Stimulated activated naive CD8-positive, alpha-beta T cell treated with anti-CD3 and anti-CD28 coated beads, Interleukin-15, Interleukin-2, amounts not matched to agents 100 U/mL and 50 U/mL, for 24 hours (primary cell): ENCODE measurements at places on chromosomes 5 and 9.

- DNase-seq: no peak
Measured at GRCh38 chr9:109482391-109482916, 15.7 kb downstream of the PTPN3 start.

DNA sequence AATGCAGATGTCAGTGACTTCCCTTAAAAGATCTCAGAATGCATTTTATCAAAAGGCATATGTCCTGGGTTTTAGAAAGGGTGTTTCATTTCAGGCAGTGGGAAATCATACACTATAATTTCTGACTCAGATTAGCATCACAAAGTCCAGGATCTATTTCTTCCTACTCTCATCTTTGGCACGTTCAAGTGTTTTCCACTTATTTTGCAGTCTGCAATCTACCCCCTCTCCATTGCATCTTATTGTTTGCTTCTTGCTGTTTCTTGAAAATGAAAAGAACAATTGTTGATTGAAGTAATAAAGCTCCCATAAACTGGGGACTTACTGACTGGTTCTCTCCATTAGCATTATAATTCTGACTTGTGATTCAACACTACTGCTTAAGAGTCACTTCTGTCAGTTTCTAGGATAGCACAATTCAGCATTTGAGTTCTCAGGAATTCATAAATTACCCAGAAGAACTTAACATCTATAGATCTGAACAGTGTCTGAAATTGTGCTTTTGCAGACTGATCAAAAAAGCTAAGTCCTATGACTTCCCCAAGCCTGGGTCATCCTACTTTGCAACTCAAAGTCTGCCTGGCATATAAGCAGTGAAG, 332.9 kb downstream of the RASEF start:
- no peak for DNase-seq

GRCh38 chr5:122584411-122585300, 190.2 kb upstream of the SNX2 start:
- no peak for DNase-seq

GRCh38 chr5:111172504-111172903, 51.7 kb upstream of the CAMK4 start:
- no peak for DNase-seq

- no peak for DNase-seq
Measured at GRCh38 chr9:69499407-69499806, 172.8 kb downstream of the APBA1 start.

DNA sequence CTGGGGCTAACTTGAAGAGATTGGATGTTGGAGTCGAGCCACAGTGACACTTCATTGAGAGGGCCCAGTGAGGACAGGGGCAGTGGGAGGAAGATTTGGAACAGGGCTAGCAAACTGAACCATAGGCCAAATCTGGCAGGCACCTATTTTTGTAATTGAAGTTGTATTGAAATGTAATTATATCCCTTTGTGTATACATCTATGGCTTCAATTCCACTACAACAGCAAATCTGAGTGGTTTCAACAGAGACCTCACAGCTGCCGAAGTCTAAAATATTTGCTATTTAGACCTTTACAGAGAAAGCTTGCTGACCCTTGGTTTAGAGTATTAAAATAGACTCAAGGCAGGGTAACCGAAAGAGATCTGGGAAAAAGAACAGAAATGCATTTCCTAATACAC, 4.7 kb upstream of the TNFSF8 start:
- no peak for DNase-seq

- no peak for DNase-seq
Measured at GRCh38 chr9:134328341-134328840, 2.1 kb downstream of the RXRA start.

DNA sequence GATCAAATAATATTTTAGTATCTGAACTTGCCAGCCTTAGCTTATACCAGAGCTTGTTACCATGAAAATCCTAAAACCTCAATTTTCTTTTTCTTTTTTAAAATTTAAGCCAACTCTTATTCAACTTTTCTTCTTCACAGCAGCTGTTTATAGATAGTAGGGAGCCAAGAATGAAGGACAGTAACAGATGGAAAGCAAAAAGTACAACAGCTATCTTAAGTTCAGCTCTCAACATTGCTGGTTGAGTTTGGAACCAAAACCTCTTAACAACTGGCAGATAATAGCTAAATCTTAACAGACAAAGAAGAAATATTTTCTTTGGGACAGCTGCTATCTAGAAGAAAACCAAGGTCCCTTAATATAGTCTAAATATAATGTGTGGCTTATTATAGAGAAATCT, 74.7 kb downstream of the PJA2 start:
- no peak for DNase-seq

DNA sequence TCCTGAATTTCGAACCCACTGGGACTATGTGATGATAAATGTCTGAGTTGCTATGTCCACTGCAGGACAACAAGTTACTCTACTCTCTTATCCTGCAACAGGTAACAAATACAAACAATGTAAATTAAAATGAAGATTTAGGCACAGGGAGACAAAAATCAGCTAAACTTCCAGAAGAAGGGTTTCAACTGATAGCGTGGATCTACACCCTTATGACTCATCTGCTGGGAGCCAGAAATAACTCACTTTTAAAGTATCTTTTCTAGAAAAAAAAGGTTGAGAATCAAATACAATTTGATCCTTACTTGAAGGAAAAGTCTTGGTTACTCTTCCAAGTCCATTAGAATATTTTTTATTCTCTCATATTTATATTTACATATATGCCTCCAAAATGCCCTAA, 21.4 kb downstream of the PJA2 start:
- no peak for DNase-seq

DNA sequence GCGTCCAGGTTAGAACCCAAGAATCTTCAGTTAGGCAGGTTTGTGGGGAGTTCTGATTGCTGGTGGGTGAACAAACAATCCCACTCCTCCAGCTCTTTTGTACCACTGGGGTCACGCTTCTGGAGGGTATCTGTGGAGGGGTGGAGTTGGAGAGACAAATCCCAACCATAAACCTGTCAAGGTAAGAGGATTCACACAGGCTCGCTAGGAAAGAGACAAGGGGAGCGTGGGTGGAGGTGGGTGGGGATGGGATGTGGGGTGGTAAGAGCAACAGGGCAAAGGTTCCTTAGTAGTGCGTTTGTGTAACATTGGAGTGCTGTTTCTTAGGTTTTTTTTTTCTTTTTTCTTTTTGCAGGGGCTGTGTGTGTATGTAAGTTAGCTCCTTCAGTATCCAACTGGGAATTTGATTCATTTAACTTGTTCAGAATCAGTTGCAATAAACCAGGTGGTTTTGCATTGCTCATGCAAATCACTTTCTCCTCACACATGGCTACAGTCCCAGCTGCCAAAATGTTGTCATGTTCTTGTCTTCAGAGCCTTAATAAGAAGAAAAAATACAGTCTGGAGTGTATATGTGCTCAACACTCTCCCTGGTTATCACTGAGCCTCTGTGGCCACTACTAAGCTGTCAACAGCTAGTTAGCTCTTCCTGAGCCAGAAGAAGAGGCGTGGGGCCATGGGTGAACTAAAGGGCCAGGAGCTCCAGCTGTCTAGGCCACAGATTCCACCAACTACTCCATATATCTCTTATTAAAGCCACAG, 164.0 kb upstream of the RAD23B start:
- no peak for DNase-seq

DNA sequence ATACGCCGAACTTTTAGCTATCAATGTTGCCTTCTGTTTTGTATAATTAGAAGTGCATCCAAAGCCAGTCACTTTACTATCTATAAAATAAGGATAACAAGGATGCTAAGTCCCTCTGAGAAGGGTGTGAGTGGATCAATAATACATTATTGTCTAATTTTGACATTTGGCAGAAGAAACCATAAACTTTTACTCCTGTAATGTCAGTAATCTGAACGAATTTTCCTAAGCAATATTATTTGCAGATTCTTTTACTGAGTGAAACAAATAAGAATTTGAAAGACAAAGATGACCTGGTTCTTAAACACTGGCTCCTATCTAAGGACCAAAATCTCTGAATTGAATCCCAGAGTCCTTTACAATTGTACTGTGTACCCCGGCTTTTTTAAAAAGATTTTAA, 126.6 kb upstream of the TMEM161B start:
- no peak for DNase-seq

DNA sequence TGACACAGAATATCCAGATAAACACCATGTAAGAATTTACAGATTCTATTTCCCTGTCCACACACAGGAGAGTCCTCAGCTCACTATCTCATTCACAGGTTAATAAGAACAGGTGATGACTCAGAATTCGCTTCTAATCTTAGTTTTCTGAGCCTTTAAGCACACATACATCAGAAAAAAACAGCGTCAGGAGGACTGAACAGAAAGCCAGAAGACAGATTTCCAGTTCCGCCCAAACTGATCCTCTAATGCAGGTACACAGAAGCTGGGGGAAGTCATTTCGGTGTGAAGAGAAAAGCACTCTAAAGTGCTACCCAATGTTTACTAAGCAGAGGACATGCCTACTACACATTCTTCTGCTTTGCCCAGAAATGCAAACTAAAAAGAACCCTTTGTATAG, 1.6 kb downstream of the CEMIP2 start:
- DNase-seq: no peak

DNA sequence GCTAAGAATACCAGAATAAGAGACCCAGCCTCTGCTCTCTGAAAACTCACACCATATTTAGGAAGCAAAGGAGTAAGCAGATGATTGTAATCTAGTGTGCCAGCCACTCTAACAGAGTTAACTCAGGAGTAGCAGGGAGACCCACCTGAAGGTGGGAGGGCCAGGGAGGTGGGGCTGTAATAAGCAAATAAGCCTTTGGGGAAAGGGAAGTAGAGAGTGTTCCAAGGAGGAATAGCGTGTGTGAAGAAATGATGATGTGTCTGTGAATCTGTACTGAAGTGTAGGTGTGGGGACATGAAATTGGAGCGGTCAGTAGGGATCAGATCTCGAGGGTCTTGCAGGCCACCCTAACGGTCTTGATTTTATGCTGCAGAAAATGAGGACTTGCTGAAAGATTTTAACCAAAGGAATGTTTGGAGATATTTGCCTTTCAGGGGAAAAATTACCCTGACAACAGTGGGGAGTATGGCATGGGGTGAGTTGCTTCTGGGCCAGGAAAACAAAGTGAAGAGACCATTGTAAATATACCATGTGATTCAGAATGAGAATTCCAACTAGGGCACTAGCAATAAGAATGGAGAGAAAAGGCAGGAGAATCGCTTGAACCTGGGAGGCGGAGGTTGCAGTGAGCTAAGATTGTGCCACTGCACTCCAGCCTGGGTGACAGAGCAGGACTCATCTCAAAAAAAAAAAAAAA, 44.1 kb upstream of the FSD1L start:
- DNase-seq: no peak

- DNase-seq: no peak
Measured at GRCh38 chr9:82363682-82364081, 375.1 kb downstream of the SPATA31D1 start.

DNA sequence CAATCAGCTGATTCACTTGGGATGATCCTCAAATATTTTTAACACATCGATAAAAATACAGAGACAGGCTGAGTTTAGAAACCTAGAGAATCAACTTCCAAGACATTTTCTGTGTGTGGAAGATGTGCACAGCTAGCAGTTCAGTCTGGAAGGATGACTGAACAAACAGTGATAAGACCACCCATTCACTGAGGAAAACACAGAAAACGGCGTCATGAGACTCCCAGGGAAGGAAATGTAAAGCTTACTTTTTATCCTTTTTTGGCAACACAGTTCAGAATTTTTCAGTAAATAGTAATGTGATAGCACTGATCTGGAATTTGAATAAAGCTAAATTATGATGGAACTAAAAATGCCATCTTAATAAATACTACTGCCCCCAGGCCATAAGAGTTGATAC, 277.6 kb downstream of the SEMA5A start:
- DNase-seq: no peak

DNA sequence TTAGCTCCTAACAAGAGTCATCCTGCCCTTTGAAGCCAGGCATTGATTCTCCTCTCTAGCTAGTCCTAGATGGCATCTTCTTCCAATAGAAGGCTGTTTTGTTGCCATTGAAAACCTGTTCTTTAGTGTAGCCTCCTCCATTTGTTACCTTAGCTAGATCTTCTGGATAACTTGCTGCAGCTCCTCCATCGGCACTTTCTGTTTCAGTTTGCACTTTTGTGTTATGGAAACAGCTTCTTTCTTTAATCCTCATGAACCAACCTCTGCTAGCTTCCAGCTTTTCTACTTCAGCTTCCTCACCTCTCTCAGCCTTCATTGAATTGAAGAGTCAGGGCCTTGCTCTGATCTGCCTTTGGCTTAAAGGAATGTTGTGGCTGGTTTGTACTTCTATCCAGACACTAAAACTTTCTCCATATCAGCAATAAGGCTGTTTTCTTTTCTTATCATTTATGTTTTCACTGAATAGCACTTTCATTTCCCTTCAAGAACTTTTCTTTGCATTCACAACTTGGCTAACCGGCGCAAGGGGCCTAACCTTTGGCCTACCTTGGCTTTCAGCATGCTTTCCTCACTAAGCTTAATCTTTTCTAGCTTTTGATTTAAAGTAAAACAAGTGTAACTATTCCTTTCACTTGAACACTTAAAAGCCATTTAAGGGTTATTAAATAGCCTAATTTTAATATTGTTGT, 166.5 kb upstream of the SLC12A2 start:
- DNase-seq: no peak

DNA sequence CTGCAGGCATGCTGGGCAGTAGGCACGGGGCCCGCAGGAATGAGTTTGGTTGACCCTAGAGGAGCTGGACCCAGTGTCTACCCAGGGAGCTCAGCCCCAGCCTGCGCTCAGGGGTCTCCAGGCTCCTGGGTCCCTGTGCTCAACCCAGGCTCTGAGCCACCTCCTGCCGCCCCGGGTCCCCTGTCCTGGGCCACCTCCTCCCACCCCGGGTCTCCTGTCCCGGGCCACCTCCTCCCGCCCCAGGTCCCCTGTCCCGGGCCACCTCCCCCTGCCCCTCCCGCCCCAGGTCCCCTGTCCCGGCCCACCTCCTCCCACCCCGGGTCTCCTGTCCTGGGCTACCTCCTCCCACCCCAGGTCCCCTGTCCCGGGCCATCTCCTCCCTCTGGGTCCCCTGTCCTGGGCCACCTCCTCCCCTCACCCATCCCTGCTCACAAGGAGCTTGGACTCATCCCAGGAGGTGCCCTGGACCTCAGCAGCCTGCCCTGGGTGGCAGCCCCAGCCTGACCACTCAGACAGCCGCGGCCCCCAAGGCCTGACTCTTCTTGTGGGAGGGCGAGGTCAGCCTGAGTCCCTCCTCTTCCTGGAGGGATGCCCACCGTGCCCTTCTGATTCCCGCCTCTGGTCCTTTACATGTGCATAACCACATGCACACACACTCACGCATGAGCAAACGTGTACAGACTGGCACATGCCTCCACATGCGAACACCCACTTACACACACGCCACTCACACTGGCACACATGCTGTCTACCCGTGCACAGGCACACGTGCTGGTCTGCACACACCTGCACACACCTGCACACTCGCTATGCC, 2.4 kb downstream of the LCN12 start:
- DNase-seq: no peak
